Brain pericyte (primary cell): ENCODE measurements at places on chromosomes 5 and 9.

- no peak for DNase-seq
Observed at GRCh38 chr5:41043109-41043747, 27.9 kb downstream of the MROH2B start.

- DNase-seq: no peak
Observed at GRCh38 chr5:15566789-15567188, 66.8 kb downstream of the FBXL7 start.

DNA sequence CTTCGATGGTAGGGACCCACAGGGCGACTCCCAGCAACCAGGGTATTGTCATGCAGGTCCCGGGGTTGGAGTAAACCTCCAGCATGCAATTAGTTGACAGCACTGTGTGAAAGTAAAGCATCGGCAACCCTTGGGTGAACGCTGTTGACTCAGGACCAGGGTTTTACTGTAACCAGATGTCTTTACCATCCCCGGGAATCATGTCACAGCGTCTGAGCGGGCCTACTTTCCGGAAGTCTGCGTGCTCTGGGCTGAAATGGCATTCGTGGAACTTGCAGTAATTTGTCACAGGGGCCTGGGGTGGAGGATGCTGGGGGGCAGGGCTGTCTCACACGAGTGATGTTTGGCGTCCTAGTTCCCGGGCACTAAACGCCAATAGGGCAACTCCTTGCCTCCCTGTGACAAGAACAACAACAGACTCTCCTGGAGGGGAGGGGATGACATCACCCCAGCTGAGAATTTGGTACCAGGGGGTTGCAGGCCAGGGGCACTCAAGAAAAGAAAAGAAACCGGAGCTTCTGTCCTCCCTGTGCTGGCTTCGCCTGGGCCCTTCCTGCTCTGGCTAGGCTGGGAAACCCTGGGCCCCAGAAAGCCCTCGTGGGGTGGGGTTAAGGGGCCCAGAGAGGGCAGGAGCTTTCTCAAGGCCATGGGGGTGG lies 10.1 kb upstream of the UBAC1 start:
- no peak for DNase-seq

DNA sequence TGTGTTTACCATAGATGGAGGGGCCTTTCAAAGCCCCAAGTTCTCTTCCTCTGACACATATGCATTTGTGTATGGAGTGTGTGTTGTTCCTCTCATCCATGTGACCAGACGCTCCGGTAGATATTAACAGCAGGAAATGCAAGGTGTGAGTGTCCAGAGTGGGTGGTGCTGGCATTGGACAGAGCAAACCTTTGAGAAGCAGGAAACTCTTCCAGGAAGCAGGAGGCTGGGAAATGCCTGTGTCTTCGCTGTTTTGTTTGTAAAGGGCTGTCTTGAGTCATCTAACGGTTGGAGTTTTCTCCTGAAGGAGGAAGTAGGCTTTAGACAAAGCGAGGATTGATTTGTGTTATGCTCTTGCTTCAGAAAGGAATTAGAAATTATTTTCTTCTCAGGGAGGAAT lies 370.9 kb downstream of the PLK2 start:
- DNase-seq: no peak

DNA sequence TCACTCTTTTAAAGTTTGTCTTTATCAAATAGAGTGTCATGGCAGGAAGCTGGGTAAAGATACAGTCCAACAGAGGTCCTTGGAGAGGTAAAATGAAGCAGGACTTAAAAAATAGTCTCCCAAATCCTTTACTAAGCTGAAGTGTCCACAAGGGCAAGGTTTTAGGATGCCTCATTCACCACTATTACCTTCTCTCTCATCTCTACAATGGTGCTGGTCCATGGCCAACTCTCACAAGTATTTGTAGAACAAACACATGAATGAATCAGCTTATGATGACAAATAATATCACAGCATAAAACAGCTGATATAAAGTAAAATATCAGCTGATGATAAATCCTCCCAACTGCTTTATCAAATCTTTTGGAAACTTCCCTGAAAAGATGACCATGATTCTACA lies 162.3 kb upstream of the ZNF462 start:
- DNase-seq: no peak
